ENCODE measurements at places on chromosomes 11 and 22.

DNA sequence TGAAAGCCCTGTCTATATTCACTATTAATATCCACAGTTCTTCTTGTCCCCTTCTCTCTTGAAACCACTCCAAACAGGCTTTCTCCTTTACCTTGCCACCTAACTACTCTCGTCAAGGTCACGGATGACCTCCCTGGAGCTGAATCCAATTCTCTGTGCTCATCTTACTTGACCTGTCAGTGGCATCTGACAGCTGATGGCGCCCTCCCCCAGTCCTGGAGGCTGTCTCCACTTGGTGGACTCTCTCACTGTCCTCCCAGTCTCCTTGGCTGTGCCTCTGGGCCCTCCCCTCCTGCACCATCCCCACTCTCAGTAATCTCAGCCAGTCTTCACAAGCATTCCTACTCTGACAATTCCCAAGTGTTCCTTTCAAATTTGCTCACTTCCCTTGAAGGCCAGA lies 8.7 kb downstream of the TNKS1BP1 start:
- no peak for DNase-seq

GRCh38 chr11:78791254-78791653 lies 216.6 kb upstream of the NARS2 start:
- no peak for DNase-seq

- no peak for DNase-seq
These were observed 37.9 kb downstream of the MYO18B start for GRCh38 chr22:25779890-25780289.

DNA sequence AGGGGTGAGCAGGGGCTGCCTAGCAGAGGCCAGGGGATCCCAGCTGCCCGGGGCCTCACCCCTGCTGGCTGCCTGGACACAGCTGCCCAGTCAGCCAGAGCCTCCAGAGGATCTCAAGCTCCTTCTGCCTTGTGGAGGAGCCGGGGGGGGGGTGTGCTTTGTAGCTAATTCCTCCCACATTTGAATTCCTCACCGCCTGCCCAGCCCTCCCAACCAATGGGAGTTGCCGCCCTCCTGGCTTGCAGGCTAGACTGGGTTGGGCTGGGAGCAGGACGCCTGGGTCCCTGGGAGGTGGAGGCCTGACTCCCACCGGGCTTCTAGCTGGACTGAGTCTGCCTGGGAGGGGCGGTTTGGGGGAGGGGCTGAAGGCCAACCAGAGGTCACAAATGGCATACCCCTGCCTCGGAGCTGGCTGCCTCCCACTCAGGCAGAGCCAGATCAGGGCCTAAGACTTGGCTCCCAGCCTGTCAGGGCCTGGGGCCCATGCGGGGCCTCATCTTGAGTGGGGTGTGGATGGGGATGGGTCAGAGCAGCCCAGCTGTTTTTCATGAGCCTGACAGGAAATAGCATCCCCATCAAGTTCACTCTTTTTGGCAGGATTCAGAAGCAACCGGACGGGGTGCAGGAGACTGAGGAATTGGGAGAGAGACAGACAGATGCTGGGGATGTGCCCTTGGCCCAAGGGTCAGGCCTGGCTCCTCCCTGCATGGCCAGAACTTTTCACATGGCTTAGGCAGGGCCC lies 29.2 kb upstream of the PDE2A start:
- DNase-seq: peak; percentile 50

GRCh38 chr22:21940521-21940920 lies 12.1 kb downstream of the PPM1F start:
- DNase-seq: no peak

DNA sequence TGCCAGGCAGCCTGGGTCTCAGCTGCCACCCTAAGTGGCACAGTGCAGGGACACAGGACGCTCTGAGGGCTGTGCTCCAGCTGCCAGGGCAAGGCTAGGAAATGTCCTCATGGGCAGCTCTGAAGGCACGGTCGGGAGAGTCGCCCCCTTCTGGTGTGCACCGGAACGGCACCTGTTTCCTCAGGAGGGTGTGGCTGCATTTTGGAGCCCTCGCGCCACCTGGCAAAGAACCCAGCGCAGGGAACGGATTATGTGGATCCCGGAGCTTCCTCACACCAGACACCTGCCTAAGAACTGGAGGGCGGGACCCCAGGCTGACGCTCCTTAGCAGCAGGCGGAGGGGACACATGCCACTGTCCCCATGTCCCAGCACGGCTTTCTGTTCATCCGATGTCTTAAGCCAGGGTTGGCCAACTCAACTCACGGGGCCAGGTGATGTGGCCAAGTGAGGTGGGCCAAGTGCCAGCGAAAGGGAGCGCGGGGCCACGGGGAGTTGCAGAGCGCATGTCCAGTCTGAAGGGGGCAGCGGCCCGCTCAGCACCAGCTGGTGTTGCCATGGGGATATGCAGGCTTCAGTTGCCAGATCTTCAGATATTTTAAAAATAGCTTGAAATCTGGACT lies 5.1 kb upstream of the SLC22A8 start:
- DNase-seq: no peak

DNA sequence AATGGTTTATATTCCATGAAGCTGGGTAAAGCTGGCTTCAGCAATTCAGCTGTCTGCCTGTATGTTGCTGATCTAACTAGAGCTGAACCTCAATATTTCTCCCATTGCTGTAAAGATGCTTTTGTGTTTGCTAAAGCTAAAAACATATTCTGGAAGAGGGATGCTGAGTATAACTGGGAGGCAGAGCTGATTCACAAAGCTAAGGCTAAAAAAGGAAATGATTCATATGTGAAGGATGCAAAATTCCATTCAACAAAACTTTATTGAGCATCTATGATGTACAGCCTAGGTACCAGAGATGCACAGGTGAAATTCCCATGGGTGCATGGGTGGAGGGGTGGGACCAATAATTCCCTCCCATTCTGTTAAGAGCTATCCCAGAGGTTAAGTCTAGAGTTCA lies 193.9 kb downstream of the KIF18A start:
- DNase-seq: no peak
